ENCODE measurements at places on chromosomes 3 and 15. TPM values are rescaled to one million over a fixed set of nuclear protein-coding genes. Genes with fewer than 3 reads are reported as not detected.

Gene IL5RA
- total RNA-seq: not detected

Gene IL16
- total RNA-seq: 0.32 TPM

Gene DIS3L
- 28.5 TPM for total RNA-seq

- DNase-seq: no peak
These were observed 1137.9 kb downstream of the ROBO2 start for GRCh38 chr3:78177780-78178179.

DNA sequence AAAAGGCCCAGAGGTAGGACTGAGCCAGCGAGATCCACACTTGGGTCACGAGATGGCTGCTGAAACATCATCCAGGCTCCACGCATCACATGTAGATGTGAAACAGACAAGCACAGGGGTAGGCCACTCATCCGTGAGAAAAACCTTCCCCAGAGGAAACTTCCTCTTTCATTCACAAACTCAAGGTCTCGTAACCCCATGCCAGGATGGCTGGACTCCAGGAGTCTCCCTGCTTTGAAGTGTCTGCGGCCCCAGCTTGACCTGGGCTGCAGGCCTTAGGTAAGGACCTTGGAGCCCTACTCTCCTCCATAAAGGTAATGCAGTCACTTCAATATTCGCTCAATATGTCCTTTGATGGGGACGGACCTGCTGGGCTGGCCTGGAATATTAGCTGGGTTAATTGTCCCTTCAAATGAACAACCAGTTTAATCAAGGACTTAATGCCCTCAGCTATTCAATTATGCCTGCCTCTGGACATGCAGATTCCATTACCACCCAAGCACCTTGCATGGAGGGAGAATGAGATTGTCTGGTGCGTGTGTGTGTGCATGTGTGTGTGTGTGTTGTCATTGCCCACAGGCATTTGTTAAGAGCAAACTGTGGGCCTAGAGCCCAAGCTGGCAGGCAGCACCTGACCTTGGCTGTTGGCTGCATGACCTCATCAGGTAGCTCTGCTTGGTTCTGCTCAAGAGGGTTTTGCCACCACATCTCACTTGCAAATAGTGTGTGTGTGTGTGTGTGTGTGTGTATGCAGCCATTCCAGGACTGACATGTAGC, 186.9 kb upstream of the TLE3 start:
- DNase-seq: peak; percentile 34

DNA sequence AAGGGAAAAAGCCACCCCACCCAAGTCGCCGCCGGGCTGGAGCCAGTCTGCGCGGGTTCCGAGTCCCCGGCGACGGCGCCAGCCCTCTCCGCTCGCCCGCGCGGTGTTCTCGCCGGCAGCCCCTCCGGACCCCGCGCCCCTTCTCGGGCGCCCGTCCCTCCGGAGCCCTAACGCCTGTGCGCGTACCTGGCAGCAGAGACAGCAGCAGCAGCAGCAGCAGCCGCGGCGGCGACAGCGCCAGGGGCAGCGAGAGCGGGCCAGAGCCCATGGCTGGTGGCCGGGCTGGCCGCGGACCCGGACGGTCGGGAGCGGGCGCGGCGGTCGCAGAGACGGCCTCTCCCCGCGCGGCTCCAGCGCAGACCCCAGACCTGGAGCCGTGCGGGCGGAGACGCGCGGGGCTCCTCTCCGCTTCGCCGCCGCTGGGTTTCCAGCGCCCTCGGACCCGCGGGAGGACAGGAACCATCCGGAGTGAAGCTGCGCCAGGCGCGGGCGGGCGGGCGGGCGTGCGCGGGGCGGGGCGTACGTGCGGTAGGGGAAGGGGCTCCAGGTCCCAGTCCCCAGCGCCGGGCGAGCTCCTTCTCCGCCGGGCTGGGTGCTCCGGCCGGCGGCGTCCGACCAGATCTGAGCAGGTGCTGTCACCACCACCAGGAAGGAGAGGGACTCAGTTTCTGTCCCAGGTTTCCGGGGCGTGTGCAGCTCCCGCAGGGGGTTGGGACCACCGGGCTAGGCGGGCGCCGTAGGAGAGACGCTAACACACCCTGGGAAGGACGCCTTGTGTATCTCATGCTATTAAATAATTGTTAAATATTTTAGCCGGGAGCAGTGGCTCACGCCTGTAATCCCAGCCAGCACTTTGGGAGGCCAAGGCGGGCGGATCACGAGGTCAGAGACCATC, at the start of gene CHRNA3:
TSS of gene CHRNA3 (minus strand) at position 470 of the 895 bp plus-strand sequence. CDS start at position 268, 202 bp downstream.
- DNase-seq: no peak

GRCh38 chr3:160885791-160886286, 129.8 kb downstream of the PPM1L start:
- peak; percentile 64 for DNase-seq

- DNase-seq: peak; percentile 77
These were observed 157.3 kb upstream of the SMAD3 start for GRCh38 chr15:66907826-66908743.

Data from myocyte (in vitro differentiated cells).